GM18507 (cell line): ENCODE measurements at places on chromosomes 3 and 15.

GRCh38 chr3:15591928-15592327, 9.4 kb downstream of the HACL1 start:
- DNase-seq, result no peak

DNA sequence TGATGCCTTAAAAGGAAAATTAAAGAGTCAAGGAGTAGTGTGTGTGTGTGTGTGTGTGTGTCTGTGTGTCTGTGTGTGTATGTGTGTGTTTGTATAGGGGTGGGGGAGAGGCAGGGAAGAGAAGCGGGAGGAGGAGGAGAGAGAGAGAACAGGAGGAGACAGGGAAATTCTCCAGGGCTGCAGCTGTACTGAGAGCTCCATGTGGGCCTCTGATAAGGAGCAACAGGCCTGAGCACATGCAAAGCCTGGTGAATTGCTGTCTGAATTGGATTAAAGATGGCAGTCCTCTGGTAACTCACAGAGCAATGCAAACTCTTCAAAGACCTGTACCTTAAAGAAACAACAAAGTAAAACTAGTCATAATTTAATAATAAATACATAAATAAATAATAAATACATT, 70.6 kb downstream of the SEMA6D start:
- no peak for DNase-seq

DNA sequence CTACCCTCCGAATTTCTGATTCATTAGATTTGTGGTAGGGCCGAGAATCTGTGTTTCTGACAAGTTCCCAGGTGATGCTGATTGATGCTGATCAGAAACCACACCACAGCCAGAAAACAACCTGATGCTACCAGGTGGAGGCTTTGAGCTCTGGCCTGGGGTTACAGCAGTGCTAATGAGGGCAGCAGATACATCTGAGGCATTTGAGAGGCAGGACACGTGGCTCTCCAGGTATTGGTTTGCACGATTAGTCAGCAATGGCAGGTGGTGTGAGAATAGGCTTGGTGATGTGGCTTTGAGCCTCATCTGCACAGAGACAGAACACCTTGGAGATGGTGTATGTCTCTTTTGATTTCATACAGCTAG, 78.8 kb upstream of the THBS1 start:
- DNase-seq, result no peak

GRCh38 chr15:38093931-38094330, 158.7 kb upstream of the SPRED1 start:
- no peak for DNase-seq

GRCh38 chr3:58801541-58801940, 135.0 kb upstream of the FAM3D start:
- DNase-seq, result no peak

- DNase-seq, result no peak
Measured at GRCh38 chr15:83984601-83985000, 251.0 kb upstream of the GOLGA6L4 start.

DNA sequence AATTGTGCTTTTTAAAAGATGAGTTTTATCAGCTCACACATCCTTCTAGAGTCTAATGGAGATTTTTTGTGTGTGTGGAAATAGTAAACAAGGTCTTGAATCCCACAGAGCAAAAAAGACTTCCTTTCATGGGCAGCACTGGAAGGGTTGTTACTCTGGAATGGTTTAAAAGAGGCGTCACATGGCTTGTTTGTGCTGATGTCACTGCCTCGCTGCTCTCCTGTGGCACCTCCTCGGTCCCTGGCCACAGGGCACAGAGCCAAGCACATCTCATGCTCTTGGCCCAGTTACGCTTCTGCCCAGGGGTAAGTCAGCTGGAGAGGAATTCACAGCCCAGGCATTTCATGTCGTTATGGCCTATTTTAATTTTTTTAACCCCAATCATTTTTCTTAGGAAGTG, 53.2 kb downstream of the PGPEP1L start:
- DNase-seq, result no peak

DNA sequence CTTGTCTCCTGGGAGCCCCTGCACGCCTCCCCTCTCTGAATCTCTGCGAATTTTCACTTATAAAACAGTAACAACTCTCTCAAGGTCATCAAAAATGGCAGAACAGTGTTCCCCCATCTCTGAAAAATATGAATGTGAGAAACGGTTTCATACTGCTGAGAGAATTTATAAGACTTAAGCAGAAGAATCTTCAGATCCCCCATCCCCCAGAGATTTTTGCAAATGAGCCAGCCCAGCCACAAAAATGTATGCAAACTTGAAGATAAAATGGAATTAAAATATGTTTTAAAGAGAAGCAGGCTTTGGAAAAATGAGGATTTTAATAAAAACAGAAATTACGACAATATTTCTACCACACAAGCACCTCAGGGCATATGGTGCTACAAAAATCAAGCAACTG, 173.0 kb downstream of the STT3B start:
- no peak for DNase-seq

GRCh38 chr3:159926573-159926972, 62.1 kb upstream of the IL12A start:
- no peak for DNase-seq

- no peak for DNase-seq
Measured at GRCh38 chr3:128369881-128370642, 96.6 kb downstream of the DNAJB8 start.

GRCh38 chr15:42670451-42670850, 66.5 kb downstream of the CDAN1 start:
- no peak for DNase-seq

GRCh38 chr3:58612830-58613229, 35.6 kb upstream of the FAM107A start:
- DNase-seq, result no peak

DNA sequence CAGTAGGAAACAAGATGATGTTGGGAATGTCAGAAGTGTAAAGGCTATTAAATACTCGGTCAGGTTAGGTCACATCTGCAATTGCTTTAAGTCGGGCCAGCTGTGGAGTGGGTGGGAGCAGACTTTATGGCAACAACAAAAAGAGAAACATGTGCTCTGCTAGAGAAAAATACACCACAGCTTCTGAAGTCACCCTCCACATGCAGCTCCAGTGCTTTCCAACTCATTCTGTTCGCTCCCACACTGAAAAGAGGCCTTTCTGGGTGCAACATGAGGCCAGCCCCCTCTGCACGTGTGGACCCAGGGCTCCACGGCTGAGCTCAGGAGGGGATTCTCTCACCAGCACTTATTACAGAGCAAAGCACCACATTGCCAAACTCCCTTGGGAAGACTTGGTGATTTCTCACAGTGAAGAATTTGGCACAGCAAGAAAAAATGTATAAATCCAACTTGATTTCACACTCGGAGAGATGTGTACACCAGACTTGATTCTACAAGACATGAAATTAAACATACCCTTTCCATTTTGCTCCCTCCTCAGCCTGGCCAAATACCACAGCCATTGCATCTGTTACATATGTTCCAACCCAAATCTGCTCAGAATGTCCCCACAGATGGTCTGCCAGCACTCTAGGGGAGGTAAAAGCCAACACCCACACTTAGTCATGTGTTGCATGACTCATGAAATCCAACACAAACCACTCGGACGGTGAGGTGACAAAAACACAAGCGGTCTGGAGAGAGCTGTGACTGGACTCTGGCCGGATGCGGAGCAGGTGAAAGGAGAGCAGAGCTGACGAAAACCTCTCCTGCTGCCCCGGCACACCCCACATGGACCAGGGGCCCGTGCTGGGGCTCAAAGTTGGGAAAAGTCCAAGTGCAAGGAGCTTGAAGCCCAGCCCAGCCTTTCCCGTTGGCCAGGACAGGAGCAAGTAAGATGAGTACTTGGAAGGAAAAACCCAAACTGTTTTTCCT, 74.6 kb downstream of the ITGB5 start:
- no peak for DNase-seq

DNA sequence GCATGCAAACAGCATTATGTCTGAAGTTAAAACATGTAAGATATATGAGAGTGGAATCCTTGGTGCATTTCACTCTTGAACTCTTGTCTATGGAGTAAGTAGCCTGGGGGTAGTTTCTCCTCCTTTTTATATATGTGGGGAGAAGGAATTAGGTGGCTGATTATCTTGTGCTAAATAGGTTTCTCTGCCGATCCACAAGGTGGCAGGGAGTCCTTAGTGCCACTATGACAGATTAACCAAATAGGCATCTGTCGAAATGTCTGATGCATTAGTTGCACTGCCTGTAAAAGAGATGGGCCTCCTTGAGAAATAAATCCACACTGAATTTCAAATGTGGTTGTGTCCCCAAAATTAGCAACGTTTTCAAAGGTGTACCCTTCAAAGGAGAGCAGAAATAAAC, 170.1 kb downstream of the CNTN4 start:
- DNase-seq, result no peak

DNA sequence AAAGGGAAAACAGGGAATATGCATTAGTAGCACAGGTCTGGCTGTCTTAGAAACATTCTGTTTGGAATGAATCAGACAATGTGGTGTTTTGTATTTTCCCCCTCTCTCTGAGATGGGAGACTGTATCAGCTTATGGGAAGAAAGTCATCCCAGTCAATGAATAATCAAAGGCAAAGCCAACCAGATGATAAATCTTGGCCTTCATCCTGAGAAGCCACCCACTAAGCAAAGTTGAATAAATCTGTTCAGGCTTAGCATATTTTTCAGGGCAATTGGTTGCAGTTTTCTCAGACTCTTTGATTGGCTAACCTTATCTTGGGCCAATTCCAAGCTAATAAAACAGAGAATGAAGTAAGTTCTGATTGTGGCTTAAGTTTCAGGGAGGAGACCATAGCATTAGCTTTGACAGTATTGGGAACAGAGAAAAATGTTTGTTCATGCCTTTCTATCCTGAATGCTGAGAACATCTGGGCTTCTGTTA, 63.6 kb upstream of the ARL8B start:
- DNase-seq, result no peak

DNA sequence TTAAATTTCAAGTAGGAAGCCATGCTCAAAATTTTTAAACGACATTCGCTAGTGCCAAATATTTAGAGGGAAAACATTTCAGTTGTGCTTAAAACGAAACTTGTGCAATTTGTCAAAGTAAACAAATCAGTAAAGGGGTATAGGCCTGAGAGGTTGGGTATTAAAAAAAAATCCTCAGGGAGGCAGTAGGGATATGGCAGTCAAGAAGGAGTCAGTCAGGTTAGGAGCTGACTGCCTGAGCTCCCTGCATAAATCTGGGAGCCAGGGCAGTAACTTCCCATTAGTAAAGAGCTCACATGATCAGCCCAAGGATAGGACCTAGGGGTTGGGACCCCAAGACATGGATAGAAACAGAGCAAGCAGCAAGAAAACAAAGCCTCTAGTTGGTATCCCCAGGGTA, 120.7 kb upstream of the STAC start:
- DNase-seq, result no peak

DNA sequence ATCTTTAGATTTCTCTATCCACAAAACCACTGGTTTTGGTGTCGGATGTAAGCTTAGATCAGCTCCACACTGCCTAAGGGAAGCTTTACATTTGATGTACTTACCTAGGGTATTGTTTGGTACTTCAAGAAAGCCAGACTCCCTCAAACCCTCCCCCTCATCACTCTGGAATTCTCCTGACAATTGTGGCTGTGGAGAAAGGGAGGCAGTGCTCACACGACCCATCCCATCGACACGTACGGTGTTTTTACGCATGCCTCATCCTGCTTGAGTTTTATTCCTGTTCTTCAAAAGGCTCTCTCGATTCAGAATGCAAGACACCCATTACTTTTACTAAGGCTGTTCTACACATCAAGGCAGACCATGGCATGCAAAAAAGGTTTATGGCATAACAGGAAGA, 67.3 kb upstream of the ONECUT1 start:
- DNase-seq, result no peak

GRCh38 chr3:32257641-32258438, 19.4 kb downstream of the CMTM8 start:
- DNase-seq, result no peak

DNA sequence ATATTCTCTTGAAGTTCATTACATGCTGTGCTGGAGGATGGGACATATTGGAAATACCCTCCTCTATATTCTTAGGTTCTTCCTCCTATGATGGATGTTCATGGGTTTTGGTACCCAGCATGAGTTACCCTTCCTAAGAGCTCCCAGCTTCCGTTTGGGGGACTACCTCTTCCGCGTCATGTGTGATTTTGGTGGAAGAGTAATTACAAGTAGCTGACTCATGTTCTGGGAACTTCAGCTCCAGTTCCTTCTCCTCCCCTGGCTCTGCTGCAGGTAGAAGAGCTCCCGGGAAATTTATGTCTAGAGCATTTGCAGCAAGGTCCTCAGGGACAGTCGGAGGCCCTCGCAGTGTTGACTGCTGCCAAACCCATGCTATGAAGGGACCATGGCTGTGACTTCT, 208.8 kb upstream of the IL12A start:
- no peak for DNase-seq

DNA sequence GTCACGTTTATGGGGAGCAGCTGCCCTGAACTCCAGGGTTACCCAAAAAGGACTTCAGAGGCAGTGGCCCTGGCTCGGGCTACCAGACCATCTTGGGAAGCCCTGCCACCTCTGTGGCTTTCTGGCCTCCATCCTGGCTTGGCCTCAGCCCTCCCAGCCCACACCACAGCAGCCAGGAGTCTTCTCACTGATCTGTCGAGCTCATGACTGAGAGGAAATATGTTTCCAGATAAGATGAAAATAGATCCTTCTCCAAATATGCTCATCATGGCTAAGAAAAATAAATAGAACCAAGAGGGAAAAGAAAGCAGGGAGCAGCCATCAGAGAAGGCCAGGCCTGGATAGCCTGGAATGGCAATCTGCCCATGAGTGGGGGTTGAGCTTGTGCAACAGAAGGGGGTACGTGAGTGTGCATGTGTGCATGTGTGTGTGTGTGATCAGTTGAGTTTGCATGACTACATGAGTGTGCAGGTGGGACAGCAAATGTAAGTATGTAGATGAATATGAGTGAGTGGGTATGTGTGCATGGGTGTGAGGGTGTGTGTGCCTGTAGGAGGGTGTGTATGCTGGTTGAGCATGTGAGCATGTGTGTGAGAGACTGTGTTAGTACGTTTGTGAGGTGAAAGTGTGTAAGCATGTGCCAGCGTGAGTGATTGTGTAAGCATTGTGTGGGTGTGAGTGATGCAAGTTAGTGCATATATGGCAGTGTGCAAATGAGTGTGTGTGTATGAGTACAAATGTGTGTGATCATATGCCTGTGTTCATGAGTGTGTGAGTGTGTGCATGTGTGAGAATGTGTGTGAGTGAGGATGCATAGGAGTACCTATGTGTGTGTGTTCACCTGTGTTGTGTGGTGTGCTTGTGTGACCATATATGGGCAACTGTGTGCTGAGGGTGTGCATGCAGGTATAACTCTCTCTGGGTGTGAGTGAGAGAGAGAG, 9.9 kb upstream of the RFT1 start:
- DNase-seq, result no peak

DNA sequence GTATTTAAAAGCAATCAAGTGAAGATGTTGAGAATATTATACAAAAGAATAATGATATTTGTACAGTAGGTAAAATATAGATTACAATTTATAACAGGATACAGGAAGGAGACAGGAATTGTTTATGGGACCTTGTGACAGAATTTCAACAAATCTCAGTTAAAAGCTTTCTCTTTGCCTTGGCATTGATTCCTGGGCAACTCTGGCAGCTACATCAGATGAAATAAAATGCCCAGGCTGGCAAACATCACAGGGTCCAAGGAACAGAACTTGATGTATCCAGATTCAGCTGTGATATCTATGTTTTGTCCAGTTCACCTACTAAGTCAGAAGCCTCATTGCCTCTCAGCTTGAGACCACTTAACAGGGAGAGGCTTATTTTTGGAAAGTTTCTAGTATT, 473.1 kb downstream of the MCTP2 start:
- no peak for DNase-seq

- DNase-seq, result no peak
Measured at GRCh38 chr15:89680282-89680873, 1.2 kb upstream of the PLIN1 start.
